ENCODE measurements at places on chromosomes 12 and 14.
A peak's percentile ranks its signal among the peaks of the same experiment; 100 is the strongest.

DNA sequence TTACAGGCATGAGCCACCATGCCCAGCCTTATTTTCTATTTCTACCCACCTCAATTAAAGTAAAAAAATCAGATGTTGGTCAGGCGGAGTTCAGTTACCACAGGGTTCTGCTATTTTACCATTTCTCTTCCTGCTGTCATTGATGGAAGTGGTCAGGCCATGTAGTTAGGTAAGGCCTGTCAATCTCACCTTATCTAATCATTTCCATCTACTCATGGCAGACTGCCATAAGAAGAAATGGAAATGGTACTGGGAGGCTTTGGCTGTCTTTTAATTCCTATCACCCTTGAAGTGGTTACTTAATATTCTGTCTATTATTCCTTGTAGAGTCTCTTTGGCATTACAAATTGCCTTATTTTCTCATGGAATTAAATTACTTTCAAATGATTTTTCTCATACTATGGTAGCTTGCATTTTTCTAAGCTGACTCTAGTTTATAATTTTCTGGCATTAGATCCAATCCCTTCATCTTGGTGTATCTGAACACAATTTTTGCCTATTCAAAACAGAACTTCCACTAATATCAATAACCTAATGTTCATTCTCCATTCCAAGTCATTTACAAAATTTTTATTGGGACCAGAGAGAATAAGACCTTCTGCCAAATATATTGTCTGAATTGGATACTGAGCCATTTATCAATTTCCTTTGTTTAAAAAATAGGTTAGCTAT is 198.7 kb downstream of the DACT1 start:
- DNase-seq, result no peak

- no peak for DNase-seq
Measured at GRCh38 chr12:104477510-104478390, 21.0 kb downstream of the CHST11 start.

GRCh38 chr14:21840765-21841164 is 167.1 kb upstream of the OR4E1 start:
- DNase-seq, result no peak

- peak; percentile 93 for DNase-seq
Measured at GRCh38 chr14:76947078-76947837, 81.2 kb downstream of the IRF2BPL start.

DNA sequence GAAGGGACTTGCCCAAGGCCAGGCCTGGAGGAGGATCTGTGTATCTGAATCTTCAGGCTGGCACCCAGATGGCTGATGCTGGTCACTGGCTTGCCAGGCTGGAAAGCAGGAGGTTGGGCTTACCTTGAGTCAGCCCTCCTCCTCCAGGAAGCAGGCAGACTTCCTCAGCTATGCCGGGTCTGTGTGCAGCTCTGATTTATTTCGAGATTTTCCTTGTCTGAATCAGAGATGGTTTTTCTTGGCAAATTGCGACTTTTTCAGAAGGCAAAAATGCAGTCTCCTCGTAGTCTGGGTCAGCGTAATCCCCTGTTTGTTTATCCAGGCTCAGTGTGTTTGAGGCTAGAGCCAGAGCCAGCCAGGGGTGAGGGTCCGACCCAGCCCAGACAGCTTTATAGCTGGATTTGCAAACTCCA is 48.9 kb downstream of the SMOC1 start:
- no peak for DNase-seq

DNA sequence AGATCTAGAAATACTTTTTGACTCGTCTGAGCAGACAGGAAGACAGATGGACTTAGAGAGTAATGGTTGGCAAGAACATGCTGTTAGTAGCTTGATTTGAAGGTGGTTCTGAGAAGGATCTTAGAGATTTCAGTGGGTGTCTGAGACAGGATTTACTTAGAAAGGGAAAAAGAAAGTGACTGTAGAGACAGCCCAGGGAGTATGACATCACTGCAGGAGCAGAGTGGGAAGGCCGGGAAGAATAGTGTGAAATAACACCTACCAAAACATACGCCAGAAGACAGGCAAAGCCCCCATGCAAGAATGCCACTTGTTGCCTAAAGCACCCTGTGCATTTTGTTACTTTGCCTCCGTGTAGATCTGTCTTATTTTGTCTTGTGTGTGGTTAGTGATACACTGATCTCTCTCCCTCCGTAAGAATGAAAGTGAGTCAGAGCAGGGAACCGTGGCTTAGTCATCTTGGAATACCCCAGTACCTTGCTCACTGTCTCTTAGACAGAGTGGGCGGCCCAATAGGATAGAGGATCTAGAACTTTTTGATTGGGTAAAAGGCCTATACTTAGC is 161.3 kb upstream of the IFNG-AS1 start:
- DNase-seq, result no peak

DNA sequence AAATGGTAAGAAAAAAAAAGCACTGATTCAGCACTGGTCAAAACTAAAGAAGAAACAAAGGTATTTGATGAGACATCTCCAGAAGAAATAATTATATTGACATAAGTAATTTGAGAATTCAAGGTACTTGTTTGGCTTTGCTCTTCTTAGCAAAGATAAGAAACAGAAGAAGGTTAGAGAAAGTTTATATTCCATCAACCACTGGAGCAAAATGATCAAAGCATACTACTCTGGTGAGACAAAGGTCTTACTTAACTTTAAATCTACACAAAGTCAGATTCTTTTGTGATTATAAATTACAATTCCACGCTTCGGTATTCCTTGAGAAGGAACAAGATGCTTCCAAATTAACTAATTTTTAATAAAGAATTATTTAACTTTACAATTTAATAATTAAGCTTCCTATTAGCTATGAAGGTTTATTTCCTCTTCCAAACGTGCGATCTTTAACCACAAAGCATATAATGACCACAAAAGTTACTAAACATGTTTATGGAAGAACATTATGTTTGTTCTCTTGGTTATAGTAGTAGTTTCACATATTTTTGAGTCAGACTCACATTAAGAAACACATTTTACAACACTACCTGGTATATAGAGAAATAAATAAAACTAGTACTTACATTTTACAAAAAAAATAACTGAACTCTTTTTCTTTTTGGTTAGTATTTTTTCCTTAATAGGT is 53.4 kb downstream of the METTL25 start:
- no peak for DNase-seq

GRCh38 chr12:28780096-28780495 is 369.0 kb upstream of the FAR2 start:
- no peak for DNase-seq

DNA sequence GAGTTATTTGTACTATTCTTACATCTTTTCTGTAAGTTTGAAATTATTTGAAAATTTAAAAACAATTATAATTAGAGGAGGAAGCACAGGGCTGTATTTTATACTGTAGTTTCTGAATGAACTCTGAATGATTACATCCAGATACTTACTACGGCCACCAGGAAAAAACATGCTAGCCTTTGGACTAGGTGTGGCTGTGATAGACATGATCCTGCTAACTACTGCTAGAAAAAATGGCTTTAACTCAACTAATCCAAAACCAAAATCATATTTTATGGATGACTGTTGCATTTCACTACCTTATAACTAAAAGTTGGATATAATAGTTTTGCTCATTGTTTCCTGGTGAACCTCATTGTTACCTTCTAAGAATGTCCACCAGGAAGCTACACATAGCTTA is 15.1 kb upstream of the SLC25A3 start:
- DNase-seq, result no peak

GRCh38 chr12:70214972-70215617 is 28.1 kb upstream of the CNOT2 start:
- DNase-seq, result no peak

DNA sequence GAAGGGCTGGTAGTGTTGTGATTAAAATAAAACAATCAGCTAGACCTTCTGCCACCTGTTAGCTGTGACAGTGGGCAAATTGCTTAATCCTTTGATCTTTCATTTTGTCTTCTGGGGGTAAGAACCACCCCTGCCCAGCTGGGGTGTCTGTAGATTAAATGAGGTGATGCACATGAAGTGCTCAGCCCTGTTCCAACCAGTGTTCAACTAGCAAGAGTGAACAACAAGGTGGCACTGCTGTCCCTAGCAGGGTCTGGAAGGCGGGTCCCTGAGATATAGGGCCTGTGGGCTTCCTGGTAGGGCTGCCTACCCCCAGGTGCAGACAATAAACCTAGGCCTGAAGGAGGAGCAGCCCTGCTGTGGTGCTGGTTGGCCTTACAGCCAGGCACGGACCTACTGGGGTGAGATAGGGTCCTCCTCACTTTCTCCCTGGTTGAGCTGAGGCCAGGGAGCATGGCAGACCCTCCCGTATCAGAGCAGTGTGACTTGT is 60.6 kb downstream of the ARL6IP4 start:
- DNase-seq, result no peak

DNA sequence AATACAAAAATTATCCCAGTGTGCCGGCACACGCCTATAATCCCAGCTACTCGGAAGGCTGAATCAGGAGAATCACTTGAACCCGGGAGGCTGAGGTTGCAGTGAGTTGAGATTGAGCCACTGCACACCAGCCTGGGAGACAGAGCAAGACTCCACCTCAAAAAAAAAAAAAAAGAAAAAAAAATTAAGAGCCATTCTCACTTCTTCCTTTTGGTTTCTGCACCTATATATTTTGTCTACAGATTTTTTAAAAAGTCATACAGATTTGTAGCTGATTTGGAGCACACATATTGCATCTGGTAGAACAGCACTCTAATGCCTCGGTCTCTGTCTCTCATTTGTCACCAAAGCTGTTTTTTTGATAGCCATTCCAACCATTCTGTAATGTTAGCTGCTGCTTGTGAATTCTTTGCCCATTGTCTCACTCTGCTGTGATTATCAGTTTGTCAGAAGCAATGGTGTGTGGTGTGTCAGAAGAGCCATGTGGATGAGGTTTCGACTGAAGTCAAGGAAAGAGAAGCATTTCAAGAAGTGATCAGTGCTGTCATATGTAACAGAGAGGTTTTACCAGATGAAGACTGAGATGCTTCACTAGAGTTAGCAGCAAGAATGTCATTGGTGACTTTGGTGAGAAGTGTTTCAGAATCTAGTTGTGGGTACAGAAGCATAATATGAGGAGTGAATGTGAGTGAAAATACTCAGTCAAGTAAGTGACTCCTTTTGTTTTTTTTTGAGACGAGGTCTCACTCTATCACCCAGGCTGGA is 8.7 kb upstream of the KTN1 start:
- DNase-seq, result no peak

- DNase-seq, result no peak
Measured at GRCh38 chr12:126608607-126609175, 1543.5 kb downstream of the AACS start.

DNA sequence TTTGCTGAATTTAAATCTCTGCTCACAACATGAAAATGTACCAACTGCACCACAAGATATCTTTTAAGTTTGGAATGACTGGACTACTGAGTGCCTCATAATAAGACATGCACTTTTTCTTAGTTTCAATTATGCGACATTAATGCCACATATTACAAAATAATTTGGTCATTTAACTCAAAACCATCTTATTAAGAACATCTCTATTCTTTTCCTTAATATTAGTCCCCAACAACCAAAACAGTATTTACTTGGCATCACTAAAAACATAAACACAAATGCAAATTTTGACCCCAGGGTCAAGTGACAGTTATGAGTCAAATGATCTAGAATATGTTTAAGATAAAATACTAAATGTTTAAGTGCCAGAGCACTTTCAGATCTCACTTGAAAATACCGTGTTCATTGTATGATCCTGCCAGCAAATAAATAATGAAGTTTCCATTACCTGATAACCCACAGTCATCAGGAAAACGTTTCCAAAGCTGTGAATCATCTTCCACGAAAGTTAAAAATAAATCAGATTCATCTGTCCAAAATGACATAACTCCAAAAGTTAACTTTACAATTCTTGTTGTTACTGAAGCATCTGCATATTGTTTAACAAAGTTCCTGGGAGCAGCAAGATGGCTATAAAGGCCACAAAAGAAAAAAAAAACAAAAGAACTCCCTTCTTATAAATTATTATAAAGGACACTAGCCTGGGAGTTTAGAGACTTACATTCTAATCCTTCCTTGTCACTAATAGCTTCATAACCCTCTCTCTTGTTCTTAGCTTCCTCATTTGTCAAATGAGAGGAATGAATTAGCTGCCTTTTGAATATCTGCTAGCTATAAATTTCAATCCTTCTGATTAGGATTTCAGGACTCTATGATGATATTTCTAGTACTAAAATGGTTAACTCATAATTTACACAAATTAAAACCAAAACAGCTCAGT is 30.5 kb upstream of the AP4S1 start:
- DNase-seq, result no peak

DNA sequence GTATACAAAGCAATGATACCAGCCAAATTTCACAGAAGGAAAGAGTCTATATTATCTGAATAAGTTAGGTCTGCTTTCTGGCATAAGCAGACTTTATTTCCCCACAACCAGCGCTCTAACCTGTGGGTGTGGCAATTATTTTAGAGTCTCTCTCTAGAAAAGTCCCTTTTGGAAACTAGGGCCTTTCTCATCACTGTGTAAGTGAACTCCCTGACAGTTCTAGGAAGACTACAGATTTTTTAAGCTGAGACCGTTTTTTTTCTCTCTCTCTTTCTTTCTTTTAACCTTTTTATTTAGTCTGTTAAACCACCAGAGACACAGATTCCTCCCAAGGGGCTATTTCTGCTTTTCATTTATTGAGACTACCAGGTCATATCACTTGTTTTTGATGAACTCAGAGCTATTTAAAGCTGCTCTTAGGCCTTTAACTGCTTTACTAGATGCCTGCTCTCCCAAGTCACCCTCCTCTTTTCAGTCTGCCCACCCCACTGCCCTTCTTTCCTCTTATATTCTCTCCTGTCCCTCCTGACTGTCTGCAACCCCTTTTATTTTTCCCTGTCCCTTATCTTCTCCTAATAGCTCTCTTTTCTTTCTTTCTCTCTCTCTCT is 69.2 kb upstream of the ARHGAP5 start:
- no peak for DNase-seq

DNA sequence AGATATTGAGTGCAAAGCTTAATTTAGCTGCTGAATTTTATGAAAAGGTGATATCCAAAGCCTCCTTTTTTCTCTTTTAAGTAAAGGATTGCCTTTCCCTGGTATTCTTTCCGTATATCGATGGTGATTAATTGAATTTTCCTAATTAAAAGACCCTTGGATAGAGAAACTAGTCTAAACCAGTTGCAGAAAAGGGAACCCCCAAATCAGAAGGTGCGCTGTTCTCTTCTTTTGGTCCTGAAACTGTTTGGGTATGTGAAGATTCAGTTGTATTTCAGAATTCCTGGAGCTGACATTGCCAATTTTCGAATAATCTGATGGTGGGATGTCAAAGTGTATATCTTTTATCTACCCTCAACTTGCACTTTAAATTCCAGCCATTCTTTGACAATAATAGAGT is 1.9 kb downstream of the GPHN start:
- no peak for DNase-seq

GRCh38 chr12:18492372-18493025 is 231.2 kb downstream of the PIK3C2G start:
- DNase-seq, result no peak

GRCh38 chr14:71333705-71334104 is 426.4 kb downstream of the PCNX1 start:
- DNase-seq, result no peak

DNA sequence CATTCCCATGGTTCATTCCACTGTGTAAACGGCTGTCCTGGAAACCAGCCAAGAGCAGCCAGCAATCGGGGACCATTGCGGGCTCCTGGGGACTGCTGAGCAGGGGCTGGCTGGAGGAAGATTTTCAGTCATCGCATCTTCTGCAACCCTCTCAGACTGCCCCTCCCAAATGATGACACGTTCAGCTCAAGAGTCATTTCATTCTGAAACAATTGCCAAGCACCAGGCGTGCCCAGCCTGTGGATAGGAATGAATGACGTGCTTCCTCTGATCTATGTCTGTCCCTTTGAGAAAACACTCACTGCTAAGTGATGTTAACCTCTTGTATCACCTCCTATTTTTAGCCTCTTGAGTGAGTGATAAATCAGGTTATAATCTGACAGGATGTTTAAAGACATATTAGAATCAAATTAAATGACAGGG is 62.0 kb downstream of the NDUFA12 start:
- no peak for DNase-seq

GRCh38 chr14:56205881-56206280 is 87.7 kb downstream of the PELI2 start:
- no peak for DNase-seq
